Activated CD4-positive, alpha-beta T cell treated with anti-CD3 and anti-CD28 coated beads for 1 hour (primary cell): ENCODE measurements at places on chromosomes 16 and 17.

DNA sequence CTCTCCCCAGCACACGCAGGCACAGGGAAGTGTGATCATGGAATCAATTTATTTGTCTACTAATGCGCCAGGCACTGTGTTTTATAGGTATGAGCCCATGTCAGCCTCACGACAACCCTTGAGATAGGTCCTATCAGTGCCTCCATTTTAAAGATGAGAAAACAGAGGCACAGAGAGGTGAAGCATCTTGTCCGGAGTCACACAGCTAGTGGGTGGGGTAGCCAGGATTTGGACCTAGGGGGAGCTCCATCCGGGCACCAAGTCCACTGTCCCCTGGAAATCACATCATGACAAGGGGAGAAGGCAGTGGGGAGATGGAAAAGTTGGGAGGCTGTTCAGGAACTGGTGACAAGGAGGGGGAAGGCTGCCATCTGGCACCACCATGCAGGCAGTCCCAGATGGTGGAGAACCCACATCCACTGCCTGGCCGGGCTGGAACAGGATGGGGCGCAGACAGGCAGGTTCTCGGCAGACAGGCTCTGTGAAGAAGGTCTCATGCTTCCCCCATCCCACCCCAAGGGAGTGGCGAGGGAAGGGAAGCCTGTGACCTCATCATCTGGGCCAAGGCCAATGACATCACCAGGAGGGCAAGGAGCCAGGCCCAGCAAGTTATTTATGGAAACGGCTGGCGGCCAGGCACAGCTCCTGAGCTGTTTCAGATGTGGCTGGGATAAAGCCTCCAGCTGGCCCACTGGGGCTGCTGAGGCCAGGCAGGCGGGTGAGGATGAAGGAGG is 126.0 kb upstream of the SDK2 start:
- no peak for DNase-seq

GRCh38 chr17:74959826-74960515 is 12.6 kb downstream of the HID1 start:
- DNase-seq = no peak

DNA sequence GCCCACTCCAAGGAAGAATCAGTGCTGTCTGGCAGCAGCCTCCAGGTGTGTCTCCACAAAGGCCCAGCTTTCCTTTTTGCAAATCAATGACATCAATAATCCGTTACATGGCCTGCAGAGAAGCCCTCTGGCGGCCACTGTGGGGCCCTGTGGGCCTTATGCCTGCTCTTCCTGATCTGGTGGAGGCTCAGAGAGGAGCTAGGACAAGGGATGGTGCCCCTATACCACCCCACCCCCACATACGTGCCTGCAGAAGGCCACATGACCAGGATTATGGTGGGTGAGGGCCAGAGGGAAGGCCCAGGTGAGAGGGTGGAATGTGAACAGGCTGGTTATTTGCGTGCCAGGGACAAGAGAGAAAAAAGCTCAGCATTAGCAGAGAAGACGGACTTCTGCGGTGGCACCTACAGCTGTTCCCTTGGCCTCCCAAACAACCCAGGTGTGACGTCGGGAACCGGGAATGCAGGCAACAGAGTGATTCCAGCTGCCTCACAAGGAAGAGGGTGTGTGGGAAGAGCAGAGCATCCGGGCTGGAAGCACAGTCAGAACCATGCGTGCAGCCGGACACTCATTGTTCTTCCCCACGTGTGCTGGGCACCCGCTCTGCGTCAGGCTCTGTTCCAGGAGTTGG is 22.5 kb downstream of the EIF4A3 start:
- no peak for DNase-seq

DNA sequence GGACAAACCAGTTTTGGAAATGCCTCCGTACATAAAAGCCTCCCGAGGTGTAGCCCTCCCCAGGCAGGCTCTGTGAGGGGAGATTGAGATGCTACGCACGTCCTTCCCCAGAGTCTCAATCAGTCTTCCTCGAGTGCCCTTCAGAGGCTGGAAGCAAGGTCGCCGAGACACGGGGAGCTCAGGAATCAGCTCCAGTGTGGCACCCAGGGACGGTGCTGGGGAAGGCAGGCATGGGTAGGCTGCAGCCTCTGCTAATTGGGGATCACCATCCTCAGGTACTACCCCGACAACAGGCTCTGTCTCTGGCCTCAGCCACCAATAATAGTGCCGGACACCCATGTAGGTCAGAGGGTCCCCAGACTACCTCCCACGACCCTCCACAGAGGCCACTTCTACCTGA is 28.1 kb upstream of the GSG1L start:
- DNase-seq = no peak

DNA sequence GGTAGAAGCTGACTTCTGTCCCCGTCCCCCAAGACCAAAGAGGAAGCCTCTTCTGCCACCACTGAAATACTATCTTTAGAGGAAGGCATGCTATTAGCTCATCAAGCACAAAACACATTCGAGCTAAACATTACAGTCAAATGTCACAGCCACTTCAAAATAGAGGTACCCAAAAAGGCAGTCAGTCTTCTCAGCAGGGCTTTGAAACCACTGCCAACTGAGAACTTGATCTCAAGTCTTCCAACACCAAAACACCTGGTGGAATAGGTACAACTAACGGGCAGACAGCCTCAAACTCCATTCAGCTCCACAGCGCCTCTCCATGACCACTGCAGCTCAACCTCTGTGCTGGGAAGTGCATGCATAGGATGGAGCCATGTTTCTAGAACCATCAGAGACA is 36.0 kb downstream of the ZFHX3 start:
- DNase-seq = no peak

- no peak for DNase-seq
These were observed 5.0 kb downstream of the DPH1 start for GRCh38 chr17:2034806-2035540.

GRCh38 chr16:13049688-13050087 is 148.3 kb downstream of the SHISA9 start:
- no peak for DNase-seq

DNA sequence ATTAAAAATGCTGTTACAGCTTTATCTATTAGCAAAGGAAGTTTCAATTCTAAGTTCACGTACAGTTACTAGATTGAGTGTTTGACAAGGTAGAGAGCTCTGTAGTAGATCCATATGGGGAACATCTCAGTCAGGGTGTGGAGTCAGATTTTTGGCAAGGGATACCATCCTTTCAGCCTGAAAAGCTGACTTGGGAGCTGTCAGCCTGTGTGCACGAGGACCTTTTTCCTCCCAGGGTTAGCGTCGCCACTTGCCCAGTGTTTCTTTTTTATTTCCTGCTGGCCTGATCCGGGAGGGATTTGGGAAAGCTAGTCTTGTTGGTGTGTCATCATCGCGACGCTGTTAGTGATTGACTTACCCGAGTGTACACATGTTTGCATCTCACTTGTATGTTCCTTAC is 29.5 kb downstream of the WWOX start:
- DNase-seq = no peak

- no peak for DNase-seq
These were observed 17.6 kb upstream of the CDRT4 start for GRCh38 chr17:15485045-15485444.

DNA sequence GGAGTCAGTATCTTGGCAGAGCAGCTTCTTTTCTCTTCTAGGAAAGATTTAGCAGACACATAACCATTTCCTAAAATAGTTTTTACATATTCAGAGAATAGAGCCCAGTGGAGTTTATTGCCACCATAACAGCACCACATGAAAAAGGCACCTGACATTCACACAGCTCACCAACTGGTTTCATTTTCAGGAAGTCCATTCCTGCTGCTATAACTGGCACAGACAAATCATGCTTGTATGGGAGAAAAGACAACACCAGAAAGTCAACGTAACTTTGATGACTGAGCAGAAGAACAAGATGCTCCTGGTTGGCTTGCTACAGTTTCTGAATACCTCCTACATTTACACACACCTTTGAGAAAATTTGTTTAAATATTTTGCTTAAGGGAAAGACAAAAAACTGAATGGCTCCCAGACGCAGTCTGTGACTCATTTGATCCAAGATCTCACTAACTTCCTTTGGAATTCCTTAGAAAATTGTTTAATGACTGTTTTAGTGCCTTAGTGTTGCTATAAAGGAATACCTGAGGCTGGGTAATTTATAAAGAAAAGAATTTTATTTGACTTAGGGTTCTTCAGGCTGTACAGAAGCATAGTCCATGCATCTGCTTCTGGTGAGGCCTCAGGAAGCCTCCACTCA is 1380.6 kb downstream of the CDH8 start:
- no peak for DNase-seq

DNA sequence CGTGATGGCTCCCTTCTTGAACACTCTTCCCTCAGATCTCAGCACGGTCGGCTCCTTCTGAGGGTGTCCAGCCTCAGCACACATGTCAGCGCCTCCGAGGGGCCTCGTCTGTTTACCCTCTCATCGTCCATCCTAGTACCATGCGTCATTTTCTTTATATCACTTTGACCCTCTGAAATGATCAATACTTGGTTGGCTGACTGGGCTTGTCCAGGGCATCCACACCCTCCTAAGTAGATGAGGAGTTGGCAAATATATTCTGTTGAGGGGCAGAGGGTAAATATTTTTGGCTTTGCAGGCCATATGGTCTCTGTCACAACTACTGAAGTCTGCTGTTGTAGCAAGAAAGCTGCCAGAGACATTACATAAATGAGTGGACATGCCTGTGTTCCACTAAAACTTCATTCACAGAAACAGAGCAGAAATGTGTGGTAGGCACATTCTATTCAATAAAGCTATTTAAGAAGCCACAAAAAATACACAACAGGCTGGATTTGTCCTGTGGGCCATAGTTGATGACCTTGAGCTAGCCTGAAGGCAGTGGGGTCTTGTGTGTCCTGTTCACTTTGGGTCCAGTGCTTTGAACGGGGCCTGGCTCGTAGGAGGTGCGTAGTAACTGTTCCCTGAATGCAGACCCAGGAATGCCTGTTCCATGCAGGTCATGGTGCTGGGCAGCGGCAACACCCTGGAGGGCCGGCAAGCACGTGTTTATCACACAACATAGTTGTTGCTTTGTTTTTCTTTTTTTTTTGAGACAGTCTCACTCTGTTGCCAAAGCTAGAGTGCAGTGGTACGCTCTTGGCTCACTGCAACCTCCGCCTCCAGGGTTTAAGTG is 185.8 kb downstream of the SNX29 start:
- no peak for DNase-seq

DNA sequence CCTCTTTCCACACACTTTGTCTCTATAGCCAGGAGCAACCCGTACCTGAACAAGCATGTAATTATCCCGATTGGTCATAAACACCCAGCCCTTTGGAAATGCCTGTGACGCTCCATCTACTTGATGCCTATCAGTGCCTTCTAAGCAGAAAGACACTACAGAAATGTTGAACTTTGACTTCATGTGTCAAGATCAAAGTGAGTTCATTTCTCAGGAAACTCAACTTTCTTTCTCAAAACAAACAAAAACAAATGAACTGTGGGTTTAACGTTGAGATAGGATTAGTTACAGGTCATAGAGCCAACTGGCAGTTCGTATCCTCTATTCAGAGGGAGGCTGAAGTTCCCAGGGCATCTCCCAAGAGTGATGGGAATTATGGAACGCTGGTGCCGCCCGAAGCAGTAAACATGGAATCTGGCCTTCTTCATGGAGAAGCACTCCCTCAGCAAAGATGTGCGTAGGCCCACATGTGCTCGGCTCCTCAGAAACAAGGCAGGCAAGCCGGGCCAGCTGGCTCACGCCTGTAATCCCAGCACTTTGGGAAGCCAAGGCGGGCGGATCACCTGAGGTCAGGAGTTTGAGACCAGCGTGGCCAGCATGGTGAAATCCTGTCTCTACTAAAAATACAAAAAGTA is 9.5 kb downstream of the SLC6A4 start:
- DNase-seq = no peak

- DNase-seq = no peak
These were observed 7.8 kb downstream of the CPNE7 start for GRCh38 chr16:89583197-89583894.

DNA sequence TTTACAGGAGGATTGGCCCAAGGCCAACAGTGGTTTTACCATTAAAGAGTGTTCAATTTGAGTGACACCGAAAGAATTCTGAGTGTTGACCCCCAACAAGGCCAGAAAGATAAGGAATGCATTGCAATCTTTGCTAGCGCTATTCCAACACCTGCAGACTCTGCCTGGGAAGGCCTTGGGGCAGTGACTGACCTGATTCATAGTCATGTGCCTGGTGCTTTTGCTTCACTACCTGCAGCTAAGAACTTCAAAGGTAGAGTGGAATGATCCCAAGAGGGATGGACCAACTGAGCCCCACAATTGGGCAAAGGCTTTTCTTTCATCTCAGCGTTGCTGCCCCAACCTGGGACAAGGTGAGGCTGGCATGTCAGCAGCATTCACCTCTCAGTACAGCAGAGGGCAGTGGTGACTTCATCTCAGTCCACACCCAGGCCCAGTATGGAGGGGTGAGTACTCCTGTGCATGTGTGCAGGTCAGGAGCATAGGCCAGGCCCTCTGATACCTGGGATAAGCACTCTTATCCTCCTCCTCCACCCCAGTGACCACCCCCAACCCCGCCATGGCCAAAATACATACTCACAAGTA is 149.6 kb upstream of the GNAO1 start:
- no peak for DNase-seq
